ENCODE measurements at places on chromosomes 11 and 22. TPM values are rescaled to one million over a fixed set of nuclear protein-coding genes. Genes with fewer than 3 reads are reported as not detected.

GRCh38 chr11:128874427-128874826 lies 7.3 kb upstream of the KCNJ1 start:
- no peak overlapping the region for H3K27ac ChIP-seq
- H3K27me3 ChIP-seq = peaks cover 11% of the 10 kb centered on the region
- no peak for DNase-seq
- no peaks in the 10 kb centered on the region for H3K36me3 ChIP-seq
- no peaks in the 10 kb centered on the region for H3K4me1 ChIP-seq
- H3K4me3 ChIP-seq = no peak overlapping the region

The GPR83 gene
- 0.05 TPM for total RNA-seq

- no peaks in the 10 kb centered on the region for H3K27me3 ChIP-seq
- H3K27ac ChIP-seq = peak within 1 kb of the TSS; percentile 96
- H3K4me1 ChIP-seq = peaks cover 27% of the 10 kb centered on the region
- peak within 1 kb of the TSS; percentile 82 for H3K4me3 ChIP-seq
- peak; percentile 93 for DNase-seq
- H3K36me3 ChIP-seq = peaks cover 14% of the 10 kb centered on the region
Observed at GRCh38 chr22:41446639-41447434, at the start of gene TOB2. TOB2 (minus strand) TSS chr22:41446801; CDS start chr22:41437345, 9,456 bp downstream.

DNA sequence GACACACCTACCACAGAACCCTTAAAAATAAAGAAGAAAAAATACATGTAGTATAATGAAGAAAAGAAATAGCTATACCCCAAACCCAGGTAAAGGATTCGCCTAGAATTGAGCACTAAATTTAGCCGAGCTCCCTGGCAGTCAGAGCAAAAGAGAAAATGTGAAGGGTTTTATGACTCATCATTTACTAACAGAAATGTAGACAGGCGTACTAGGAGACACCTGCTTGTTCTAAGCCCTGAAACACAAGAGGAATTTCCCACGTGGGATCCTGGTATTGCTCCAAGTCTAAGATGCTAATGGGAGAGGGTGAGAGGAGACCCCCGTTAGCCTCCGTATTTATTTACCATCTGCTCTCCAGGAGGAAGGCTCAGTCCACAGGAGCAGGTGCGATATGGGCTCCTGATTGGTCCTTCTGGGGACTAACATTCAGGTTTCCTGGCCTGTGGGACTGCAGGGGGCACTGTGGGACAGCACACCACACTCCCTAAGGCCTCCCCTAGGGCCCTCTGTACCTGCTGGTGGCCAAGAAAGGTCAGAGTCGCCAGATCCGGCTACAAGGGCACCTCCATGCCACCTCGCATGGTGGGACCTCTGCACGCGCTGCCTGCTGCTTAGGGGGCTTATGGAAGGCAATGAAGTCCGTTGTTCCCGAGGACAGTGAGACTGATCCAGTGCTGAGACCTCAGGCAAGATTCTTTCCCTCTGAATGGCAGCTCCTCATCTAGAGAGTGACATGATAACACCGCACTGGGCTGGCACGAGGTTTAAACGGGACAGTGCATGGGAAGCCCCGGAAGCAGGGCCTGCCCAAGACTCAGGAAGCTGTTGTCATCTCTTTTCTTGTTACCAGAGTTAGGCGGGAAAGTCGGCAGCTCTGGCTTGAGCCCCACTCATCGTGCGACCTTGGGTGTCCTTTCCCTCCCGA lies 25.8 kb downstream of the KCNC1 start:
- no peaks in the 10 kb centered on the region for H3K36me3 ChIP-seq
- peaks cover 3% of the 10 kb centered on the region for H3K4me1 ChIP-seq
- H3K4me3 ChIP-seq = no peak overlapping the region
- no peaks in the 10 kb centered on the region for H3K27me3 ChIP-seq
- peak; percentile 29 for DNase-seq

- no peaks in the 10 kb centered on the region for H3K27me3 ChIP-seq
- peaks cover 42% of the 10 kb centered on the region for H3K36me3 ChIP-seq
- peak overlapping the region; percentile 99 for H3K4me3 ChIP-seq
- H3K27ac ChIP-seq = peak overlapping the region; percentile 99
Observed at GRCh38 chr11:93741882-93742226, 382 bp downstream of the C11orf54 start.

GRCh38 chr11:93740031-93740729 lies 1.1 kb downstream of the TAF1D start:
- peak overlapping the region; percentile 99 for H3K4me3 ChIP-seq
- no peaks in the 10 kb centered on the region for H3K27me3 ChIP-seq
- peaks cover 56% of the 10 kb centered on the region for H3K36me3 ChIP-seq
- peaks cover 59% of the 10 kb centered on the region for H3K4me1 ChIP-seq
- peak; percentile 38 for DNase-seq
- H3K27ac ChIP-seq = peak overlapping the region; percentile 99

The TOB2 gene
- total RNA-seq = 35.1 TPM

GRCh38 chr22:32199341-32199740 lies 5.5 kb downstream of the RFPL2 start:
- H3K4me1 ChIP-seq = peaks cover 34% of the 10 kb centered on the region
- H3K36me3 ChIP-seq = no peaks in the 10 kb centered on the region
- H3K27me3 ChIP-seq = peaks cover 23% of the 10 kb centered on the region
- no peak overlapping the region for H3K27ac ChIP-seq
- DNase-seq = no peak
- no peak overlapping the region for H3K4me3 ChIP-seq

DNA sequence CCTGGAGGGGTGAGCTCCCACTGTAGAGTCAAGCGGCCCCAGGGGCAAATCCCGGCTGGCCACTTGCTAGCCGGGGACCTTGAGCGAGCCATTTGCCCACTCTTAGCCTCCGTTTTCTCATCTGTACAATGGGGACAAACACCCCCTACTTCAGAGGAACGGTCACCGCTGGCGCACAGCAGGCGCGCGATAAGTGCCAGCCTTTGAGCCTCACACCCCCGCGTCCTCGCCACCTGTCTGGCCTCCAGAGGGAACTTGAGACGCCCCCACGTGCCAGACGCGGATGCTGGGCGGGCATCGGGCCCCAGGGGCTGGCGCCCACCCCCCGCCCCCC lies 72.6 kb upstream of the TCF20 start:
- DNase-seq = no peak
- H3K27me3 ChIP-seq = peaks cover 12% of the 10 kb centered on the region
- no peaks in the 10 kb centered on the region for H3K36me3 ChIP-seq
- peak overlapping the region; percentile 60 for H3K27ac ChIP-seq
- H3K4me3 ChIP-seq = peak overlapping the region; percentile 66
- H3K4me1 ChIP-seq = peaks cover 3% of the 10 kb centered on the region

- H3K27ac ChIP-seq = no peak overlapping the region
- peaks cover 13% of the 10 kb centered on the region for H3K27me3 ChIP-seq
- H3K36me3 ChIP-seq = no peaks in the 10 kb centered on the region
- H3K4me3 ChIP-seq = no peak overlapping the region
Observed at GRCh38 chr11:45610627-45611026, 54.8 kb downstream of the CHST1 start.

The AQP11 gene
- total RNA-seq = 0.20 TPM
